ENCODE measurements at places on chromosomes 3 and 15.

DNA sequence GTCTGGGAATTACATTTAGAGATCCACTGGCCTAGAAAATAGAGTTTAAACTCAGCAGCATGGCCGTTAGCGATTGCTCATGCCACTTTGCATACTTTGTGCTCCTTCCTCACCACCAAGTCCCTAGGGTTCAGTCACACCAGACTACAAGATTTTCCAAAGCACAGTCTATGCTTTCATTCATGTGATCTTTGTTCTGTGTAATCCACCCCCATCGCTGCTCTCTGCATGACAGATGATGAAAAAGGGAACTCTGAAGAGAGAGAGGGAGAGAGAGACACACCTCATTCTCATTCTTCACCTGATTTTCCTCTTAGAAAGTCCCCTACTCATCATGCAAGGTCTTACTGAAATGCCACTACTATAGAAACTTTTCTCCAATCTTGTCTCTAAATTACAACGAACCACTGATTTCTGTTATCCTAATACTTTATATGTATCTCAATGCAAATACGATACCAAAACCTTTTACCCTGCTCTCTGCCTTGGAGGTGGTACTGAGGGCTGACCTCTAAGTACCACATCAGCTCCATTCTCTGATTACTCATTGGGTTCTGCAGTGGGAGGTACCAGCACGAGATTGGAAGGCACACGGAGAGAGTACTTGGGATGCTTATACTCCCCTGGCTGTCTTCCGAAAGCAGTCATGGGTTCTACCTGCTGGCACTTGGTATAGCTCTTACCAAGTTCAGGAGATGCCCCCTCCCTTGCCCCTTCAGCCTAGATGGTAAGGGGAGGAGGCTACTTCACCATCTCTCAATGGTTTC lies 1.1 kb upstream of the PARP15 start:
- DNase-seq, result no peak

- no peak for DNase-seq
Measured at GRCh38 chr3:22526266-22526837, 676.8 kb upstream of the UBE2E2 start.

GRCh38 chr15:74837482-74838136 lies 5.3 kb downstream of the ULK3 start:
- no peak for DNase-seq

- DNase-seq, result no peak
Measured at GRCh38 chr3:66432767-66433521, 67.9 kb downstream of the LRIG1 start.

GRCh38 chr3:152477422-152477821 lies 208.7 kb downstream of the MBNL1 start:
- DNase-seq, result no peak

DNA sequence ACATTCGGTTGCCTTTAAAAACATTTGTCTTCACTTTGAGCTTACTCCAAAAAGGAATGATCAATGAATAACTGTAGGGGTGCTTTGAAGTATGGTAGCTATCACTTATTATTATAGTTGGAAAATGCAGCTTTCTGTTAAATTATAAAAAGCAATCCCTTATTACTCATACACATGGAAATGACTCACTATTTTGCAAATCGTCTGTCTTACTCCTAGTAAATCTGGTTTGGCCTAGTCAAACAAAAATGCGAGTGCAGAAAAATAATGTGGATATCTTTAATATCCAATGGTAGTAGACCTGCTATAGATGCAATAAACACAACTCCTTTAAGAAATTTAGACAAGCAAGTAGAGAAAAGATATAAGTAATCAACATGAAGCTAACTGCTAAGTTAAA lies 112.5 kb downstream of the ZIC1 start:
- DNase-seq, result no peak

All from NCI-H1105 treated with DMSO at 0.1 percent for 48 hours (cell line).